ENCODE measurements at places on chromosomes 16 and 17.

DNA sequence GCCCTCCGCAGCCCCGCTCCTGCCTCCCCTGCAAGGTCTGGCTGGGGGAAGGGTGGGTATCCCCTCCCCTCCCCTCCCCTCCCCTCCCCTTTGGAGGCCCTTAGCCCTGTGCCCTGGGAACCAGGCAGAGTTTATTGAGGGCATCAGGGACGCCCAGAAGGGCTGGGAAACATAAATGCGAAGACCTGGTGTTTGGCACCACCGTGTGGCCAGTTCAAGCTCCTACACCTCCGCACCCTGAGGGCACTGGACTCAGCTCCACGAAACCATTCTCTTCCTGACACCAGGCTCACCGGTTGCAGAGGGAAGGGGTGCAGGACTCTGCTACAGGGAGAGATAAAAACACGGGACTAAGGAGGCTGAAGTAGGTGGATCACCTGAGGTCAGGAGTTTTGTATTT lies 1.0 kb upstream of the AIPL1 start:
- DNase-seq: peak; percentile 62

DNA sequence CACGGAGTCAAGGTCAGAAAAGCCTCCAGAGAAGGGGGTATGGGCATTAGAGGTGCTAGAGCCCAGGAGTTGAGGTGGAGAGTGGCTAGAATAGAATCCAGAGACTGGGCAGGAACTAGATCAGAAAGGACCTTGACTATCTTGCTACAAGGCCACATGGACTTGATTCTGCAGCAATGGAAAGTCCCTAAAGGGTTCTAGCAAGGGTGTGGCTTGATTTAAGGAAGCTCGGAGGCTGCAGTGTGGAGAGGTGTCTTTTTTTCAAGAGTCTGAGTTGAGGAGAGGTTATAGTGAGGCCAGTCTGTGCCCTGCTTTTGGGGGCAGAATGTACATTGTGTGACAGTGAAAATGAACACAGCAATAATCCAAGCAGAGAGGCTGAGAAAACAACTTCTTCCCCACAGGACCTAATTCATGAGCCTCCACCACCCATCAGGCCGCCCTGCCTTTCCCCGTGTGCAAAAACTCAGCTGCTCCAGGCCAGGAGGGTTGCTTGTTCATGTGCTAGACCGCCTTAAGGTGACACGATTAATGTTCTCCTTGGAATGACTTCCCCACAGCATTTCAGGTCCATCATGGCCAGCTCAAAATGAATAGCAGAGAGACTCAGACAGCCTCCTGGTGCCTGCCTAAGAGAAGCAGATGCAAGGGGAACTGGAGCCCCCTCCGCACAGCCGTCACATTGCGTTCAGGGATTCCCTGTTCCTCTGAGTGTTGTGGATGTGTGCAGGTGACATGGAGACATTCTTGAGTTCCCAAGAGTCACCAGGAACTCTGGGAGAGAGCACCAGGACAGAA lies 8.7 kb upstream of the BEAN1 start:
- DNase-seq: peak; percentile 35

DNA sequence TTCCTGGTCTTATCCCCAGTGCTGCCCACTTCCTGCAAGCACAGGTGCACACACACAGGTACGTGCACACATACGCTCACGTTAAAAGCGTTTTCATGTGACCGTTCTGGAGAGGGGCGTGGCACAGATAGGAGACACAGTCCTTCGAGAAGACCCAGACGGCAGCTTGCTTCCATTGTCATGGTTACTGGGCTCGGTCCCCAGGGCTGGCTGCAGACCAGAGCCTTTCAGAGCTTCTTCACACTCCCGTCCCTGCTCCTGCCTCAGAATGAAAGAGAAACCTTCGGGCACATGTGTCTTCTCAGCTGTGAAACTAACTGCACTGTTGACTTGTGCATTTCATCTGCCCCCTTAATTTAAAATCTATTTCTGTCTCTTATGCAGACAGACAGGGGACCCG lies 154.2 kb downstream of the PITPNC1 start:
- peak; percentile 45 for DNase-seq

DNA sequence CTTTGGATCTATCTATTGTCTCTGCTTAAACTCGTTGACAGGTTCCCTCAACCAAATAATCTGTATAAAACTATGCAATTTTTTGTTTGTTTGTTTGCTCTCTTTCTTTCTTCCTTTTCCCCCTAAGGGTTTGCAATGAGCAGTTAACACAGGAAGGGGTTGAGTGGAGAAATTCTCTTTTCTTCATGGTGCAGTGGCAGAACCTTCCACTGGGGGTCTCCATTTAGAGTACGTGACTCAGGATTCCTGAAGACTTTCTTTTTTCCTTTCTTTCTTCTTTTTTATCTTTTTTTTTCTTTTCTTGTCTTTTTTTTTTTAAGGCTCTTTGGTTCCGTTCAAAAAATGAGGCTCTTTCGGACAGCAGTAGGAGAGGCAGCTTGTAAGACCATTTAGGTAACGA lies 19.5 kb upstream of the RBFOX1 start:
- DNase-seq: peak; percentile 11

- DNase-seq: no peak
These were observed 220.2 kb upstream of the TBX2 start for GRCh38 chr17:61179380-61179806.

DNA sequence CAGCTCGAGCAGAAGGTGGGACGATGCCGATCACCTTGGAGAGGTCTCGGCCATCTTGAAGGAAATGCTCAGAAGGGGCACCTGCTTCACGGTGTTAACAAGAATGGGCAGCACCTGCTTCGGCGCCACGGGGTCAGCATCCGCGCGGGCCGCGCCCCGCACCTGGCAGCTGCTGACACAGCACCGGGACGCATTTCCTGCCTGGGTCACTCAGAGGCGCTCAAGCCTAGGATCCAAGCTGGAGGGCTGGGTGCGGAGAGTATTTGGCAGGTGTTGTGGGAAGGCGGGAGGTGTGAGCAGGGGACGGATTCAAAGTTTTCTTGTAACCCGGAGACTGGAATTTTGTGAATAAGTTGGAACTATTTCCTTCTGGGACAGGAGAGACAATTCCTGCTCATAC lies 39.3 kb upstream of the AKTIP start:
- DNase-seq: peak; percentile 46

GRCh38 chr17:2120586-2121335 lies 65.9 kb downstream of the HIC1 start:
- no peak for DNase-seq

DNA sequence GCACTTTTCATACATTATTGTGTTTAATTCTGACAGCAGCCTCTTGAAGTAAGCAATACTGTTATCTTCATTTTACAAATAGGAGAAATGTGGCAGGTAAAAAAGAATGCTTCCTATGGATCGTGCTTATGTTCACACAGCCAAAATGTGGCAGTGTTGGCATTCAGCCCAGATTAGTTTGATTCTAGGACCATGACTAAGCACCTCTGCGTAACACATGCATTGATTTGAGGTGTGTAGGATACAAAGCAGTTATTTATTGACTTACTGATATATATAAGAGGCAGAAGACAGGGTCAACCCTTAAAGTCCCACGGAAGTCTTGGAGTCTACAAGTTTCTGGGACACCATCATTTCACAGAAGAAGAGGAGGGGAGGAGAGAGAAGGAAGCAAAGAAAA lies 1144.4 kb upstream of the GOT2 start:
- peak; percentile 71 for DNase-seq

DNA sequence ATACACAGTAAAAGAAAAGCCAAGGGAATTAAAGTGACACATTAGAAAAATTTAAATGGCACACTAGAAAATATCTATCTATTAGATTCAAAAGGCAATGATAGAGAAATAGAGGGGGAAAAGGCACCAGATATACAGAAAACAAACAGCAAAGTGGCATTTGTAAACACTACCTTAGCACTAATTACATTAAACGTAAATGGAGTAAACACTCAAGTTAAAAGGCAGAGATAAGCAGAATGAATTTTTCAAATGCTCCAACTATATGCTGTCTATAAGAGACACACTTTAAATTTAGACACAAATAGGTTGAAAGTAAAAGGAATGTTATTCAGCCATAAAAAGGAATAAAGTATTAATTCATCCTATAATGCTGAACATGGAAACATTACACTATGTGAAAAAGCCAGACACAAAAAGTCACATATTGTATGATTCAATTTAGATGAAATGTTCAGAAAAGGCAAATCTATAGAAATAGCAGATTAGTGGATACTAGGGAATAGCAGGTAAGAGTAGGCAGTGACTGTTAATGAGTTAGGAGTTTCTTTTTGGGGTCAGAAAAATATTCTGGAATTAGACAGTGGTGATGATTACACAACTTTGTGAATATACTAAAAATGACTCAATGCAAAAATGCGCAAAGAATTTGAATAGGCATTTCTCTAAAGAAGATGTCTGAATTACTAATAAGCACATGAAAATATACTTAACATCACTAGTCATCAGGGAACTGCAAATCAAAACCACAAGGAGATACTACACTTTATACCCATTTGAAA lies 92.4 kb downstream of the BRIP1 start:
- DNase-seq: no peak

- DNase-seq: no peak
These were observed 736.4 kb upstream of the GOT2 start for GRCh38 chr16:59470556-59470955.

GRCh38 chr16:87584271-87584670 lies 18.0 kb upstream of the JPH3 start:
- no peak for DNase-seq

DNA sequence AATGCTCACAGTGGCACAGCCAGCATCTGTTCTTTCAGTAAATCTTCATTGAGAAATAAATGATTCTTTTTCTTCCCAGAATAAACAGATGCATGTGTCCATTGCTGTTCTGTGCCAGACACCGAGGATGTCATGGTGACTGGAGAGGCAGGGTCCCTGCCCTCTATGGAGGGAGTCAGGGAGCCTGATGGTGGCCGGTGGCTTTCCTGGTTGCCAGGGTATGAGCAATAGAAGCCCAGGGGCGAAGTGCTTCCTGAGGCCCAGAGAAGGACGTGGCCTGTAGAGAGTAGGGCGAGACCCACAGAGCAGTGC lies 29.9 kb upstream of the NUDT16L1 start:
- no peak for DNase-seq

GRCh38 chr16:2026461-2027023 lies at the start of gene NHERF2:
NHERF2 (plus strand) TSS chr16:2026902; CDS start chr16:2027006, 104 bp downstream.
- peak; percentile 61 for DNase-seq

DNA sequence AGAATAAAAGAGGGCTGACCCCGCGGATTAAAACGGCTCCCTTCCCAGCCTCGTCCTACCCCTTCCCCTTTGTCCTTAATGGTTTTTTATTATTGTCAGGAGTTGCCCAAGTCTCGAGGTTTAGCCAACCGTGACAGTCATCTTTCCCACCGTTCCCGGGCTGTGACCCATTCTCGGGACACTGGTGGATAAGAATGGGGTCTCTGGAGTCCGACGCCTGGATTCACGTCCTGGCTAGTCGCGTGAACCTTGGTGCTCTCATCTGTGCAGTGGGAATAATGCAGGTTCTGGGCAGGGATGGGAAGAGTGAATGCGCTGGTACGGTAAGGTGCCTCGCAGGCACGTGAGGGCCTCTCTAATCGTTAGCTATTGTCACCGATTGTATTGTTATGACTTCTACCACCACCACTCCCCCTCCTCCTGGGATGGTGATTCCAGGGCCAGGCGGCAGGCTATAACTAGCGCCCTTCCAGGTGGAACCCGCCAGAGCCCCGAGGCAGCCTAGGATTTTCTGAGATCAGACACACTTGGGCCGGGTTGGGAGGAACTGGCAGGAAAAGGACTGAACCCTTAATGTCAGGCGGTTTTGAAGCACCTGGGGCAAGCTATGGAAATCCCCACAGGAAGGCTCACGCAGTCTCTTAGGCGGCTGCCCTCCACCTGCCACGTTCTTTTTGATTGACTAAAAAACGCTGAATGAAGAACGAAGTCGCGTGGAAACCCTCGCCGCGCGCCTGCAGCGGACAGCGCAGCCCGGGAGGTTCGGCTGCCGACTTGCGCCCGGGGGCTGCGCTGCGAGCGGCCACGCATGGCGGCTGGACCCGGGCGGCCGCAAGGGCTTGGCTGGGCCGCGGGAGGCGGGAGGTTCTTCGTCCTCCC lies 2.7 kb downstream of the HS3ST3B1 start:
- no peak for DNase-seq

DNA sequence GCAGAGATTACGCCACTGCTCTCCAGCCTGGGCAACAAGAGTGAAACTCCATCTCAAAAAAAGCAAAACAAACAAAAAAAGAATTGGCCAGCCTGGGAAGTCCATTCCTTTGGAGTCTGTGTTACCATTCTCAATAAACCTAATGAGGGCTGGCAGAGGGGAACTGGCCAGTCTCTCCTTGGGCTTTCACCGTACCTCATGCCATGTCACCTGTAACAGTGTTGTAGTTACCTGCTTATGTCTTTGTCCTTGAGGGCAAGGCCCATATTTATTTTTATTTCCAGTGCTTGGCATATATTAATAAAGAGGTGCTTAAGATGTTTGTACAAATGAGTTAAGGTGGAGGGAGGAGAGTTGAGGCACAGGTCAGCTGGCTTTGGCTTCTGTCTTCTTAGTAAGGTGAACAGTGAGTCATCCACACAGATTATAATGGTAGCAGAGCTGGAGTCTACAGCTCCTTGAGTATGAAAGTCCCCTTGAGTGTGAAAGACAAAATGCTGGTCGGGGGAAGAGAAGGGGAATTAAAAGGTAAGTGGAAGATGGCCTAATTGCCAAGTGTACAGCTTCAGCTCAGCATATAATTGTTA lies 8.4 kb downstream of the C1QBP start:
- no peak for DNase-seq

GRCh38 chr16:30778549-30779244 lies 8.3 kb downstream of the ZNF629 start:
- no peak for DNase-seq

GRCh38 chr17:45008216-45008615 lies 40.1 kb upstream of the C1QL1 start:
- DNase-seq: no peak
